Stimulated activated CD4-positive, alpha-beta T cell treated with anti-CD3 and anti-CD28 coated beads, Interleukin-12 subunit alpha, Interleukin-12 subunit beta, amount 100 ng/mL, for 24 hours (primary cell): ENCODE measurements at places on chromosomes 5 and 9.
A peak's percentile ranks its signal among the peaks of the same experiment; 100 is the strongest.

- DNase-seq, result no peak
These were observed 313.0 kb upstream of the NREP start for GRCh38 chr5:112070022-112070421.

GRCh38 chr5:140355546-140355945 lies 4.4 kb upstream of the SLC4A9 start:
- no peak for DNase-seq

DNA sequence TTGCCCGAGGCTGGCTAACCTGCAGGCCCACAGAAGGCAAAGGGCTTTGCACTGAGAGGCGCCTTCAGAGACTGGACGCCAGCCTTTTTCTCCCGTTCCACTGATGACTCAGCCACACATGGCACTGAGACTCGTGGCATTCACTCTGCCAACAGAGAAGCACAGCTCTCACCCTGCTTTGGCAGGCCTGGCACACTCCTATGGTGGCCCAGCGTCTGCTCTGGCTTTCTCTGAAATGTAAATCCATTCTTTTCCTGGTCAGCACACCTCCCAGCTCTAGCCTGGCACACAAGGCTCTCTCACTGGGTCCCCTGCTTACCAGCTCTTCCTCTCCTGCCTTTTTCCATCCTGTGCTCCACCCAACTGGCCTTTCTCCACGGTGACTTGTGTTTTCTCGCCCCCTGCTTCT lies 5.9 kb upstream of the MELK start:
- no peak for DNase-seq

GRCh38 chr9:109574061-109574882 lies 76.2 kb upstream of the PTPN3 start:
- DNase-seq, result no peak

GRCh38 chr5:133241179-133242092 lies 189.6 kb downstream of the HSPA4 start:
- no peak for DNase-seq

DNA sequence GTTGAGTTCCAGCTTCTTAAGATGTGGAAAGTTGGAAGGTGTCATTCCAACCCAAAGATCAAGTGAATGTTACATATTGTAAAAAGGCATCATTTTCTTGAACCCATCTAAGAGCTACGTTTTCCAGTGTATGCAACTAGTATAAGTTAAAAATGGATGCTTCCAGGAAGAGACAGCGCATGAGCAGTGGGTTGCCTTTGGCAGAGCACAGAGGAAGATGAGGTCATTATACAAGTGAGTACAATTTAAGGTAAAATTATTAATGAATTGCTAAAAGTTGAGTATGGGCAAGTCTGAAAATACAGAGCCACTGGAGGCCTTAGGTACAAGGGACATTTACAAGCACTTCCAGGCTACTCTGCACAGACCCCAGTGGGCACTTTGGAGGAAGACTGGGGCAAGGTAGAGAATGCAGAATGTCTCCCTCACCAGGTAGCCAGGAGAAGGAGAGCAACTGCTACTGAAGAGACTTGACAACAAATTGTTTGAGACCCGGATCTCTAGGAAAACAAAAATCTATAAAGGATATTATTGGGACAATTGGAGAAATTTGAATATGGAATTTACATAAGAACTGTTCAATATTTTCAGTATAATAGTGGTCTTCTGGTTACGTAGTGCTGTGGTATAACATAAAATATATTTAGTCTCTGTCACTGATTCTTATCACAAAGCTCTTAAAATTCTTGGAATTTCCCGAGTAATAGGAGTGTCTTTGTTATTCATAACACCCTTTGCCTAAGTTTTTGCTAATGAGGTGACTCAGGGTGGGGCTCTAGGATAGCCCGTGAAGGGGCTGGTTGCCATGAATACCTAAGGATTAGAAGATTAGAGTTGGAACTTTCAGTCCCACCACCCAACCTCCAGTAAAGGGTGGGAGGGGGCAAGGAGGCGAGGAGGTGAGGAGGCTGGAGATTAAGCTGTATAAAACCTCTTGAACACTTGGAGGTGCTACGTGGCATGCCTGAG lies 129.9 kb upstream of the FER start:
- DNase-seq, result no peak

- DNase-seq, result peak; percentile 2
These were observed 101.3 kb downstream of the RASEF start for GRCh38 chr9:82961504-82962125.

GRCh38 chr9:94911986-94912635 lies 185.6 kb downstream of the AOPEP start:
- no peak for DNase-seq

GRCh38 chr9:335373-335772 lies 120.7 kb downstream of the DOCK8 start:
- DNase-seq, result no peak

DNA sequence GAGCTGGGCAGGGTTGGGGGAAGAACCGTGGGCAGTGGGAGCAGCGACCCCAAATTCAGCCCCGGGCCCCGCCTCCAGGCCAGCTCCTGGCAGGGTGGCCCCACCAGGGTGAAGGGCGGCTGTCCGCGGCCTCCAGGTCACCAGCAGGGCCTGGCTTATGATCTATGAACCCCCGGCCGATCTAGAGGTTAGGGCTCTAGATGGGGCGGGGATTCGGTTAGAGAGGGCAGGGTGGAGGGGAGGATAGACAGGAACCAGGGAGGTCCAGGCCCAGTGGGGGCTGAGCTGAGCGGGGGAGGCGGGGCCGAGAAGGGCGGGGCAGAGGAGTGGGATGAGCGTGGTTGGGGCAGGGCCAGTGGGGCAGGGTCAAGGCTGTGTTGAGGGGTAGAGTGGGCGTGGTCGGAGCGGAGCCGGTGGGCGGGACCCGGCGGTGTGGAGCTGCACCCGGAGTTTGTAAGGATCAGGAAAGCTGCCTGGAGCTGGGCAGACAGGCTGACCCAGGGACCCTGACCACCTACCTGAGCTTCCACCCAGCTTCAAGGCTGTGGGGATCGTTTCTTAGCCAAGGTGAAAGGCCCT lies 29.3 kb upstream of the OBP2B start:
- DNase-seq, result peak; percentile 53

DNA sequence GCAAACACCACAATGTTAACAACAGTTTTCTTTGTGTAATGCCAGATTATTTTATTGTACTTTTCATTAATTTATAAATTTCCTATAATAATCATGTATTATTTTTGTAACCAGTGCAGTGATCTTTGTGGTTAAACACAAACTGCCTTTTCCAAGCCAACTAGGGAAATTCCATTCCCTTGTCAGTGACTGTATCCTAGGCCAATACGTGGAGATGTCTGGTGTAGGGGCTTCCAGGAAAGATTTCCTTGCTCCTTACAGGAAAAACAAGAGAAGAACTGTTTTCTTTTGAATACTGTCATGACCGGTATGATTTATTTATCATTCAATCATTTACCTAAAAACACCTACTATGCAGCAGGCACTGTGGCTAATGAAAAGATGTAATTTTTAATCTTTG lies 31.4 kb downstream of the FANCC start:
- no peak for DNase-seq

DNA sequence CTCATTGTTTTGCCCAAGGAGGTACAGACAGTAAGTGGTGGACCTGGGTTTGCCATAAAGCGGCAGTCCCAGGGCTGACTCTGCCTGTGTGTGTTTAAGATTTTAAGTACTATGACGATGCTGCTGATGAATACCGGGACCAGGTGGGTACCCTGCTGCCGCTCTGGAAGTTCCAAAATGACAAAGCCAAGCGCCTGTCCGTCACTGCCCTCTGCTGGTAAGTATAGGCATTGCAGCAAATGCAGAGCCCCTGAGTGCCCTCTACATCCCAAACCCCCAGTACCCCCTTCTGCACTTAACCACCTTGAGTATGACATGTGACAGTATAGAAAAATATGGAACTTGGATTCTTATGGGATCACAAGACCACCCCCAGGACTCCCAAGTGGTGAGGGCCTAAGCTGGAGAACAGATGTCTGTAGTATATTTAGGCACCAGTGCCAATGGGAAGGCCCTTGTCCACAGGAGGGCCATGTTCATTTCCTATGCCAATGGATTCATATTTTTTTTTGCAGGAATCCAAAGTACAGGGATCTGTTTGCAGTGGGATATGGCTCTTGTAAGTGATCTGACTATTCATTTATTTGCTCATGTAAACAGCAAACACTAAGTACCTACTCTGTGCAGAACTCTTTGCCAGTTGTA lies 22.0 kb downstream of the ENHO start:
- peak; percentile 75 for DNase-seq

DNA sequence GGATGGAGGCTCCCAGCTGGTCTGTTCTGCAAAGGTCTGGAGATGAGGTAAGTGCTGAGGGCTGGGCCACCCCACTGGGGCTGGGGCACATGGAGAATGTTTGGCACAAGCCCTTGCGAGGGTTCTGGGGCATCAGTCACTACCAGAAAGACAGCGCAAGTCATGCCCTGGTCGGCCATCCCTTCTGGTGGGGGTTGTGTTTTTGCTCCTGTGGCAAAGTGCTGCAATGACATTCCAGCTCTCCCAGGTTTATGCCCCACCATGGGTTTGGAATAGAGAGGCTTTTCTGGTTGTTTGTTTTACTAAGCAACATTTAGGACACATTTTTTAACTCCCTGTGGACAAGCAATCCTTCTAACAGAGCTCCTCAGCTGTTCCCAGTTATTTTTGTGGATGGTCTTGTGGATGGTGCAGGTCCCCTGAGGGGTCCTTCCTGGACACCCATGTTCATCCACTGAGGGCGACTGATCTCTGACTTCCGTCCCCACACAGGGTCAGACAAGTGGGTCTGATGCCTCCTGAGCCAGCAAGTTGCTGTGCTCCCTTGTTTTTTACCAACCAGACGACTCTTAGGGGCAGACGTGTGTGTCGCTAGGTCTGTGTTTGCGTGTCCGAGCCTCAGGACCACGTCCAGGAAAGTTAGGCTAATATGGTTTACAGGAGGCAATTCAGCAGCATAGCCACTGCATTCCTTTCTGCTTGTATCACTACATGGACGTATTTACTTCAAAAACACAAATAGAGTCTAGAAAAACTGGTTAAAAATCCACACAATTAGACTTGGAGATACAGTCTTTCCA lies 64.9 kb upstream of the ECM2 start:
- no peak for DNase-seq

GRCh38 chr5:60945813-60946187 lies 795 bp downstream of the NDUFAF2 start:
- no peak for DNase-seq

DNA sequence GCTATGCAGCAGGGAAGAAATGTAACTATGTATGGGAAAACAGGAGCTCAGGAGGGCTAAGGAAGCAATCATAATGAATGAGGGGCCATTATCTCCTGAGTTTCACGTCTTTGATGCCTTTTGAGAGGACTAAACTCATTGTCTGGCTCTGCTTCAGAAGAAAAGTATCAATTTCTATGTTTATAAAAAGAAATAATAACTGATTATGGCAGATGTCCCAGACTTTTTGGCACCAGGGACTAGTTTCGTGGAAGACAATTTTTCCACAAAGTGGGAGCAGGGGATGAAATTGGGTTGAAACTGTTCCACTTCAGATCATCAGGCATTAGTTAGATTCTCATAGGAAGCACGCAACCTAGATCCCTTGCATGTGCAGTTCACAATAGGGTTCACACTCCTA lies 8.7 kb upstream of the IL7R start:
- no peak for DNase-seq

- DNase-seq, result no peak
These were observed 58.4 kb upstream of the FBXL7 start for GRCh38 chr5:15441433-15442192.

GRCh38 chr5:87877495-87877894 lies 391.1 kb downstream of the TMEM161B start:
- no peak for DNase-seq

DNA sequence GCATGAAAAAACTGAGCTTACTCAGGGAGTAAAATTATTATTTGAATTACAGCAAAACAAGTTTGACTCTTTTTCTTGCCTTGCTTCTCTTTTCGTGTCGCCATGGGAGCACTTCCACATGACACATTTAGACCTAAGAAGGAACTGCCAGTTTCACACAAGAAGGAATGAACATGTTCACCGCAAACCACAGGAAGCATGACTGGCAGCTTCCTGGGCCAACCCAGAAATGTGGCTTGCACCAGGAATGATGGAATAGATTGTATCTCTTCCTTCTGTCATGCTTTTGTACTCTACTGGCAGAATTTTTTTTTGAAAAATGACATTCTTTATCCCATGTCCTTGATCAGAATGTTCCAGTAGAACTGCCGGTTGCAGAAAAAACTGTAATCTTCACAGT lies 32.9 kb upstream of the MAN2A1 start:
- DNase-seq, result peak; percentile 35

GRCh38 chr5:147558826-147559225 lies 49.0 kb upstream of the DPYSL3 start:
- DNase-seq, result no peak

GRCh38 chr5:79173626-79174025 lies 62.0 kb downstream of the BHMT start:
- DNase-seq, result no peak

GRCh38 chr5:2091921-2092320 lies 209.2 kb upstream of the IRX4 start:
- no peak for DNase-seq

DNA sequence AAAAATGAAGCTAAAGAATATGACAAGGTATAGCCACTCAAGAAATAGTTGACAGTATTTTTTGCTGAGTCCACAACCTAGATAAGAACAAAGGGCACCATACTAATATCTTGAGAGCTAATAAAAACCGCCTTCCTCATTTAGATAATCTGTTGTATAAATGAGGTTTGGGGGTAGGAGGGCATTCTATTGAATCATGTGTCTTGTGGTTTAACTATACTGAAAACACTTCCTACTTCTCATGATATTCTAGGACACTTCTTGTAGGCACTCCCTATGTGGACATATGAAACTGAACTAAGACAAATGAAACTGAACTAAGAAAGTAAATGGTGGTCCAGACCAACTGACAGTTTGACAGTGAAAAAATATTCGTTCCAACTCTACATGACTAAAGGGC lies 1268.5 kb upstream of the C9orf72 start:
- DNase-seq, result no peak

DNA sequence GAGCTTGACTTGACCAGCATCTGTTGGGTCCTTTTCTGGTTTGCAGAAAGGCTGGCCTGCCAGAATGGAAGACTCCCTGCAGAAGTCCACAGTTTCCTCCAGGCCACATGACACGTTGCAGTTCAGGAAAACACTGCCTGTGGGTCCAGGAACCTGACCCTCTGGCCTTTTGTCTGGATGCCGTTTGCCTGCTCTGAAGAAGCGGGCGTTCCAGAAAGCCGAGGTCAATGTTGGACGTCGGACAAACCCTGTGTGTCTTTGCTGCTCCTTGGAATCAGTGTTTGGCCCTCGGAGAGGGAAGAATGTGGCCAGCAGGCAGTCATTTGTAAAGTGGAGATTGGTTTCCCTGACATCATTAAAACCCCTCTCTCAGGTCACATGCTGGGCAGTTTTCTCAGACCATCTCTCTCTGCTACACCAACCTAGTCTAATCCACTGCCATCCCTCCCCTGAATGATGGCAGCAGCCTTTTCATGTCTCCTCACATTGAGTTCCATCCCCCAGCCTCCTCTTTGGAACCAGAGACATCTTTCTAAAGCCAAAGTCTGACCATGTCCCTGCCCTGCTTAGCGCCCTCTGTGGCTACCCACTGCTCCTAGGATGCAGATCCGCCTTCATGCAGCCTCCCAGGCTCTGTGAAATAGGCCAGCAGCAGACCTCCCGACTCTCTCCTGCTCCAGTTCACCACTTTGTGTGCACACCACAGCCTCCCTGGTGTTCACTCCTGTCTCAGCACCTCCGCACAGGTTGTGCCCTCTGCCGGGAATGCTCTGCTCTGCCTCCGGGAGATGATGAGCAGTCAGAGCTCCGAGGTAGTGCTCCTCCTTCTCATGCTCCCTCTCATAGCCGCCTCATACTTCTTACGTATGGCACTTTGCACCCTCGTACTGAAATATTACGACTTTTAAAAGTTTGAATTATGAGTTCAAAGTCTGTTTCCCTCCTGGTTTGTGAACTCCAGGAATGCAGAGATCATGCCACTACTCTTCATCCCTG lies 75.6 kb downstream of the RALGPS1 start:
- DNase-seq, result no peak

GRCh38 chr5:122019919-122020590 lies 58.0 kb downstream of the LOX start:
- no peak for DNase-seq
